ENCODE measurements at places on chromosomes 4 and X. TPM values are rescaled to one million over a fixed set of nuclear protein-coding genes. Genes with fewer than 3 reads are reported as not detected.

- no peak for DNase-seq
Observed at GRCh38 chr4:153643406-153644383, 40.4 kb upstream of the TLR2 start.

DNA sequence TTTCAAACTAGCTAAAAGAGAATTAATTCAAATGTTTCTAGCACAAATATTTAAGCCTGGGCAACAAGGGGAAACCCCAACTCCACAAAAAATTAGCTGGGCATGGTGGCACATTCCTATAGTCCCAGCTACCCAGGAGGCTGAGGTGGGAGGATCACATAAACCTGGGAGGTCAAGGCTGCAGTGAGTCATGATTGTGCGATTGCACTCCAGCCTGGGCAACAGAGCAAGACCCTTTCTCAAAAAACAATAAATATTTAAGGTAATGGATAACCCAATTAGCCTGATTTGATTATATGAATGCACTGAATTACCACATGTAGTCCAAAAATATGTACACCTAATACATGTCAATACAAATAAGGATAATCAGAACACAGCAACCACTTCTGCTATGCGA lies 14.3 kb downstream of the RCHY1 start:
- no peak for DNase-seq

DNA sequence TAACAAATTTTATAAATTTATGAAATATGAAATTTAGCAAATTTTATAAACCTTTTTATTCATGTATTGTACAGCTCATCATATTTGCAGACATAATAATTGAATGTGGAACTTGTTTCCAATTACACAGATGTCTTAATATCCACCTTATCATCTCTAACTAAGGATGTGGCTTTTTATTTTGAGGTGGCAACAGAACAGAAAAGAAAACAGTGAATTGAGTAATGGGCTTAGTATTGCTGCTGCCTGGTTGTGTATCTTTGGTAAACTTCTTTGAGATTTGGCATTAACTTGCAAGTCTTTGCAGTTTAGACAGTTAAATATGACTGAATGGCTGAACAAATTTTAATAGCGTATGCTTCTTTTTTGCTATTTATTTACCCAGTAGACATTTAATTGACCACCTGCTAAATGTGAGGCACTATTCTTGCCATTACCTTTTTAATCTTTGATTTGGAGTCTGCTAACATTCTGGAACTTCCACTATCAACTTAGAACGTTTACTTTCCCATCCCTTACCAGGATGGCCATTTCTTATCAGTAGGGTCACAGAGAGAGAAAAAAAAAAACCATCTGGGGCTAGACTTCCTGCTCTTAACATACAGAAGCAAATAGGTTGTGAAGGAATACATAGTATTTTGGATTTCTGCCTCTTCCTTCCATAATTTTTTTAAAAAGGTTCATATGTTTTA lies 44.8 kb downstream of the CLCN3 start:
- no peak for DNase-seq

GRCh38 chr4:111930659-111931058 lies 214.6 kb upstream of the FAM241A start:
- no peak for DNase-seq

GRCh38 chrX:153781428-153782047 lies 697 bp downstream of the SRPK3 start:
- DNase-seq: peak; percentile 45

DNA sequence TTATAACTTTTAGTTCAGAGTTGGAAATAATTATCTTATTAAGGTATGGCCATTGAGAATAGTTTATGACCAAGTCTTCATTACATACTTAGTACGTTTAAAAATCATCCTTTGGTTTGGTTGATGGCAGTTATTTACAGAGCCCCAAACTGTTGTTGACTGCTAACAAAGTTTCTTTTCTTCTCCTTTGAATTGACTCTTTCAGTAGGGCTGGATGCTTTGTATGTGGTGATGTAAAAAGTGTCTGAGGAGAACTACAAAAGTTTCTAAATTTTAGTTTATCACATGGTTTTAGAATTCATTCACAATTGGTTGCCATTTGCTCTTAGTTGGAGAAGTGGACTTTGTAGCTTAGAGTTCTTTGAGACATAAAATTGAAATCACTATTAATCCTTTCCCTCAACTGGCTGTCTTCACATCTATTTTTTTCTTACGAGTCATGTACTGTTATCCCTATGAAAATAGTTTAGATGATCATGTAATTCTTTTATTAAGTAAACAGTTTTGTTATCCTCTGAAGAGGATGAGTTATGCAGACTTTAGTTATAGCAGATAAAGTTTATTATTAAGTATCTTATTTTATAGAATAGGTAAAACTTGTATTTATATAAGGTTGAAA lies 14.8 kb downstream of the PTPN13 start:
- DNase-seq: no peak

DNA sequence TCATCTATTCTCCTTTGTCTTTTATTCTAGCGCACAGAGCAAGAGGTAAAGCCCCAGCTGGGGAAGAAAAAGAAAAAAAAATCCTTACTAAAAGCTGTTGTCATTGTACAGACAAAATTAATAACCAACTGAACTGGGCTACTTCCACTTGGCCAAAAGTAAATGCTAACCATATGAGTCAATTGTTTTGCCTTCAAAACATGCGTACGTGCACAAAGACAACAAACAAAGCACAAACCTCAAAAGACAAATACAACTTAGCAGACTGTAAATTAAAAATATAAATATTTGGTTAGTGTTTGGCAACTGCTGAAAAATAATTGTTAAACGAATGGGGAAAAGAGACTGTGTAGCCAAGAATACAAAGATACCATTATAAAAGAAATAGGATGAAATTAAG lies 5.9 kb downstream of the EDA2R start:
- no peak for DNase-seq

DNA sequence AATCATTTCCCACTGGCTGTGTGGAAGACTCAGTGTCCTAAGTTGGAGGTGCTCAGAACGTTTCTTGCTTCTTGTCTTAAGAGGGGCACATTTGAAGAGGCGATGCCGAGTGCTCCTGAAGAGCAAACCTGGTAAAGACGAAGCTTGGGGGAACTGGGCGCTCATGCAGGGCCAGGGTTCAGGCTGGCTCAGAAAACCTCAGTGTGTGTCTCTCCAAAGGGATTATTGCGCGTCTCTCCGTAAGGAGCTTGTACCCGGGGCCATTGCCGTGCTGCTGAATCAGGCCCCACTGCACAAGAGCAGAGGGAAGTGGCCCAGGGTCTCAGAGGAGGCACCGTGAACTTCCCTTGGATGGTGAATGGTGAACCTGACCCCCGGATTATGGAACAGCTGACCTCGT lies 44.4 kb downstream of the PSAPL1 start:
- no peak for DNase-seq

DNA sequence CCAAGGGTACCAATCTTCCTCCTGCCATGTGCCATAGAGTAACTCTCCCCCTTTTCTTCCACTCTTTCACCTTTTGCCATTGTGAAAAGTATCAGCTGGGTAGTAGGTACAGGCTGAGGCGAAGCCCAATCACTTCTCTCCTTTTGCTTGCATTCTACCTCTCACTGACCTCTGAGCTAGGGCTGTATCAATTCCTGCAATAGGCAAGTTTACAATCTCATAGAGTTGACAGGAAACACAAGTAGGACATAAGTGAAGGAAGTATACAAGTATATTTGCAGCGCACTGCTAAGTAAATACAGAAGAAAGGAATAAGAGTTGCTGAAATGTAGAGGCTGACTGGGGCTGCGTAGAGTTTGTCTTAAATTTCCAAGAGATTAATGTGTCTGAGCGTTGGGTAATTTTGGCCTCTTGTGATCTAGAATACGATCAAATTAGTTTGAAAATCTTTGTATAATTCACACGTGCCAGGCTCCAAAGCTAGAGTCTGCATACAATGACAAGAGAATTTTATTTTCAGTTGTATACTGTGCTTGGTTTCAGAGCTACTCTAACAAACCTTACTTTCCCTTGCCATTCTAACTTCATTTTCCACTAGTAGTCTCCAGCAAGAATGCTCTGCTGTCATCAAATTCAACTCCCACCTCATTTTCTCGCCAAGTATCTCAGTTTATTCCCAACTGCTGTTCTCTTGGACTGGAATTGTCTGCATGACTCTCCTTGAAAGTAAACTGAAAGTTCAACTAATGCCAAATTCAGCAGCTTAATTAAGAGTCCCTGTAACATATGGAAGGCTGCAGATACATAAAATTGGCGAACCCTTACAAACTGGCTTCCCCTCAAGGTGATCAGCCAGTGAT lies 90.3 kb downstream of the ATP11C start:
- DNase-seq: no peak

DNA sequence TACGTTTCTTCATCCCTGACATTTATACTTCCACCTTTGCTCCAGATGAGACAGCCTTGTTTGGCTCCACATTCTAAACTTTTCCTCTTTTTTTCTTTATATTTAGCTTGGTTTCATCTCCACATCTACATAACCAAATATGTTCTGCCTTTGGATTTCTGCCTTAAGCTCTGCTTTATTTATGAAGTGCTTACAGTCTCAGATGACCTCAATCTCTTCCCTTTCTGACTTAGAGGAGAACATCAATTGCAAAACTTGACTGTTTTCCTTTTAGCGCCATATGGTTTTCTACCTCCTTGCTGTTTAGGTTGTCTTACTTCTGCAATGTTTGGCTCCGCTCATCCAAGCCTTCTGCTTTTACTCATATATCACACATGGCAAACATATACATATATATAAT lies 7.5 kb downstream of the ASB5 start:
- DNase-seq: no peak

DNA sequence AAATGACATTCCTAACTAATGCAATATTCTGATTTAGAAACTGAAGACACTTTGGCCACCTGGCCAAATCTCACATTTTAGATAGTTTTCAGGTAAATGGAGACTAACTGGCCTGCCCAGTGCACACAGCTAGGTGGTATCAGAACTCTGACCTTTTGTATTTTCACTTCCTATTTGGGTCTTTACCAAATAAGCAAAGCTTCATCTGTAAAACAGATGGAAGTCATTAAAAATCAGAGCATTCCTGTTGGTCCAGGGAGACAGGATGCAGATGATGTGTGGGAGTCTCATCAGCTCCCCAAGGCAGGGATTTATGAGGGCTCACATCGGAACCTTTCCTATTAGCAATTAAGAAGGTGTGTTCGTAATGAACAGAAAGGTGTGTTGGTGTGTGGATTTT lies 57.7 kb downstream of the ARHGAP10 start:
- no peak for DNase-seq

DNA sequence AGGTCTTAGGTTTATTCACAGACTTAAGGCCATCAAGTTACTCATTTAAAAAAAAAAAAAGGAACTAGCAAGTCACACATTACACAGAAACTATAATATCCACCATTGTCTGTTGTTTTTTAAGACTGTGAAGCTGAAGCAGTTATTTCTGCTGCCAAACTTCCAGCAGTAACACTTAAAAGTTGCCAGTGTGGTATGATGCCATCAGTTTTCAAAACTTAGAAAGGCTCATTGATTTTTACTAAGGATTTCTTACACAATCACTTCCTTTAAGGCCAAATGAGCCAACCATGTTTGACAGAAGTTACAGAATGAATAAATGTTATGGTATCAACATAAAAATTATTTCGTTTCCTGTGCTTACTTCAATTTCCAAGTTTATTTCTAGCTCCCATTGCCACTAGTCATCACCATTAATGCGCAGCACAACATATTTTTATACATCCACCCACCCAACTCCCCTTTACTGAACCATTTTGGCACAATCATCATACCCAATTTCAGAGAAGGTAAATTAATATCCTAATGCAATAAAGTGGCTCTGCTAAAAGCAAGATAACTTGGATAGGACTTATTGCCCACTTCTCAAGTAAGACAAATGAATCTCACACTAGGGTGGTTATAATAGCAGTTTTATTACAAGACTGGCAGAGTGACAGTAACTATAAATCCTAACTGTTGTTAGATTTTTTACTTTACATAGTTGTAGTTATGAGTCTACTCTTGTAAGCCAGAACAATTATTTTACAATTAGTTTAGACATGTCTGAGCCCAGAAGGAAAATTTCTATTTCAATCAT lies 13.1 kb downstream of the PDGFC start:
- no peak for DNase-seq

DNA sequence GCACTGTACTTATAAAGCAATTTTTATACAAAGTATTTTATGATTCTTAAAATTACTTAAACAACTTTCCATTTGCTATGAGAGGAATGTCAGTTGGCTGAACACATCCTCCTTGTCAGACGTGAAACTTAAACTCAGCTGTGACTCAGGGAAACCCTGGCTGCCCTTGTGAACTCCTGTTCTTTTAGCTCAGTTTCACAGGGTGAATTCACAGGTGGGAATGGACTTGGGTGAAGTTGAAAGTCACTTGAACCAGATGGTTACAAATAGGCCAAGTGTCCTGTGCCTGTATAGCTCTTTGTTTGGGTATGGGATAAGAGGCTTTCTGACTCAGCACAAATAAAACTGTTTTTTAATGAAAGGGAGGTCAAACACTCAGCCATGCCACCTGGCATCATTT lies 67.4 kb upstream of the FAM47B start:
- DNase-seq: no peak

- DNase-seq: no peak
Observed at GRCh38 chr4:183732296-183732695, 73.2 kb downstream of the TRAPPC11 start.

DNA sequence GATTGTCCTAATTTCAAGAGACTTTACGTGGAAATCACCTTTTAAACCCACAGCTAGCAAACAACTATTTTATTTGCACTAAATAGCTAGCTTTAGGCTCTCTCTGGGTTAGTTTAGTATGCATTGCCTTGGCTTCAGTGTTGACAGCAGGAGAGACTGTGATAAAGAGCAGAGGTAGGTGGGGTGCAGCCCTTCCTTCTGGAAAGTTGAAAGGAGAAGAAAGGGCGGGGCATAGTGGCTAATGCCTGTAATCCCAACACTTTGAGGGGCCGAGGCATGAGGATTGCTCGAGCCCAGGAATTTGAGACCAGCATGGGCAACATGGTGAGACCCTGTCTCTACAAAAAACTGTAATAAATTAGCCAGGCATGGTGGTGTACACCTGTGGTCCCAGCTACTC lies 29.0 kb upstream of the TMEM154 start:
- DNase-seq: no peak

DNA sequence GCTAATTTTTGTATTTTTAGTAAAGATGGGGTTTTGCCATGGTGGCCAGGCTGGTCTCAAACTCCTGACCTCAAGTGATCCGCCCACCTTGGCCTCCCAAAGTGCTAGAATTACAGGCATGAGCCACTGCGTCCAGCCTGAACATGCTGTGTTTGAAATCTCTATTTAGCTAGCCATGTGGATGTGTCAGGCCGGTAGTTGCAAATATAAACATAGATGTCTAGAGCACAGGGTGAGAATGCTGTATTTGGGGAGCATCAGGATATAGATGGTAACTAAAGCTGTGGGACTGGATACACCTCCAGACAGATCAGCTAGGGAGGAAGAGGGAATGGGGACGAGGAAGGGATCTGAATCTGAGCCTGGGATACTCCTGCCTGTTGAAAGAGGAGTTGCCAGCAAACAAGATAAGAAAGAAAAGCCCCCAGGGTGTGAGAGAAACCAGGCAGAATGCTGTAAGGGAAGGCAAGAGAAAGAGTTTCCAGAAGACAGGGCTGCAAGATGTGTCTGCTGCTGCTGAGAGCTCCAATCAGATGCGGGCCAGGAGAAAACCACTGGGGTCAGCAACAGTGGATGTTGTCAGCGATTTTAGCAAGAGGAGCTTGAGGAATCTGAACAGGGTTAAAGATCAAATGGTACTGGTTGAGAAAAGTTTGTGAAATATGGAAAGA lies 177.4 kb downstream of the PALLD start:
- DNase-seq: no peak

GRCh38 chrX:112083624-112084326 lies 1.2 kb upstream of the TRPC5 start:
- DNase-seq: no peak

Gene YTHDC1
- 50.0 TPM for total RNA-seq

Gene CCKAR
- not detected for total RNA-seq

Gene SATL1
- total RNA-seq: not detected

Gene LANCL3
- total RNA-seq: 0.05 TPM

Gene GAB3
- total RNA-seq: 11.9 TPM

Gene ANXA3
- total RNA-seq: 41.4 TPM

Gene SMIM10L2A
- total RNA-seq: 1.6 TPM

Data from Right ventricle myocardium superior (tissue), 1 donor.